ENCODE measurements at places on chromosomes 7 and 10.

DNA sequence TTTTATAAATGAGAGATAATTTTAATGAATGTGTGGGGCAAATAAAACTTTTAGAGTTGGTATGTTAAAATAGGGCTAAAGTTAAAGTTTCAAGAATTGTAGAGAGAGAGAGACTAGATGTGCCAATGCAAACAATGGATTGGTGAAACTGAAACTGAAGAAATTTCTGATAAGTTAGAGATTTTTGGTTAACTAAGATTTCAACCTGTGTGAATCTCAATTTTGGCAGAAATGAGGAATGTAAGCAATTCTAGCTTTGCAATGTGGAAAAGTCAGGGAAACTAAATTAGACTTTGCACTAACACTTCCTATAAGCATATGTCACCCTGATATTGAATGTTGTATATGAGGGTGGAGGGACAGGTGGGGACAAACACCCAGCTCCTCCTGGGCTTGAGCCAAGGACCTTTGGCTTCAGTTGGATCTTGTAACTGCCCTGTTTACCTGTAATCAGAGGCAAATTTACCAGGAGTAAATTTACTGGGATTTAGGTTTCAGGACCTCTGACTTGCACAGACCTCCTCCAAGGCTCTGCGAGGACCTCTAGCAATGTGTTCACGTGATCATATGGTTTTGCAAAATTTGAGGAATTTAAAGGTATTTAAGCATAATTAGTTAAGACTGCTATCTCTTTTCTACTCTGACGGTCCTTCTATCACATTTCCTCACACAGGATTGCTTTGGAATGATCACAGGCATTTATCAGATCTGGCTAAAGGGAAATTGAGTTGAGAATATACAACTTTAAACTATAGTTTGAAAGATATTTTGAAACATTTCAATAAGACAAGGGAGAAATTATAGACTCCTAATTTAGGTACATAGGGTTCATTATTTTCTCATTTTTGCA is 33.1 kb upstream of the RPA3 start:
- no peak for DNase-seq

GRCh38 chr7:41995632-41996271 is 241.3 kb downstream of the GLI3 start:
- no peak for DNase-seq

GRCh38 chr7:117706210-117706609 is 167.0 kb downstream of the CTTNBP2 start:
- no peak for DNase-seq

GRCh38 chr7:55099821-55100543 is 81.2 kb downstream of the EGFR start:
- DNase-seq = no peak

DNA sequence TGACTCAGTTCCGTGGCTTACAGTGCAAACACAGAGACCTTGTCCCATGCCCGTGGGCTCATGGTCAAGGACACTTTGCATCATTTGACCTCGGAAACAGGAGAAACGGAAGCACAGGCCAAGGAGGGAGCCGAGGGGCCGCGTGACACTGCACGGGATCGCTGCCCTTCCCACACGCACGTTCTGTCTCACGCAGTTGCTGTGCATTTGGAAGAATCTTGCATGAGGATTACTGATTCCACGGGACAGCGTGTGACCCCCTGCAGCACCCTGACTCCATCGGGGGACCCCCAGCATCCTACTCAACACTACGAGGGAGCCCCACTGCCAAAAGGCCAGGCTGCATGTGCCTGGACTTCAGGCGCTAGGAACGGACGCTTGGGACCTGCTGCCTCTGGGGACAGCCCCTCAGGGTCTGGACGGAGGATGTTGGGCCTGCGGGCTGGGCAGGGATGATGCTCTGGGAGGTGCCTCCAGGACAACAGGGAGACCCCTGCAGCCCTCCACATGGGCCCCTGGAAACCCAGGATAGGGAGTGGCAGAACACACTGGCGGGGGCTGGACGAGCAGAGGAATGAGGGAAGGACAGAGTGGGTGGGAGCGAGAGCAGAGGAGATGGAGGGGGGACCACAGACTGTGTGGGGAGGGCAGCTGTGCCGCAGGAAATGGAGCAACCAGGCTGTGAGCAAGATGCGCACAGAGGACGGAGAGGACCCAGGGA is 222.2 kb downstream of the DNAJB6 start:
- no peak for DNase-seq

DNA sequence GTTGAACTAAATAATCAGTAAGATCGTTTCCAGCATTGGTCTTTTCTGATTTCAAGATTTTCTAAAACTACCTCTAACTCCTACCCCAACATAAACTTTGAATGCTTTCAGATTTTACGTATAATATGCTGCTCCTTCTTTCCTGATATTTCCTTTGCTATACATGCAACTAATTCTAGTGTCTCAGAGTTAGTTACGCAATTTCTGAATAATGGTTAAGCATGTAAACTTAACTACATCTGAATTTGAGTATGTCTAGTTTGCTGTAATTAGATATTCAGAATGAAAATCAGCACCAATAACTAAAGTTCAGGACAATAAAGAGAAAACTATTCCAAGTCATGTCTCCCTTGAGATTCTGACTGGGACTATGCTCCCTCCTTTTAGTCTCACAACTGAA is 71.0 kb downstream of the SEMA3C start:
- no peak for DNase-seq

All from CD4-positive, alpha-beta T cell treated with Interferon gamma for 1 hour (primary cell).